ENCODE measurements at places on chromosomes 7 and 10.

GRCh38 chr7:70212281-70212680 lies 614.0 kb downstream of the AUTS2 start:
- DNase-seq: no peak

DNA sequence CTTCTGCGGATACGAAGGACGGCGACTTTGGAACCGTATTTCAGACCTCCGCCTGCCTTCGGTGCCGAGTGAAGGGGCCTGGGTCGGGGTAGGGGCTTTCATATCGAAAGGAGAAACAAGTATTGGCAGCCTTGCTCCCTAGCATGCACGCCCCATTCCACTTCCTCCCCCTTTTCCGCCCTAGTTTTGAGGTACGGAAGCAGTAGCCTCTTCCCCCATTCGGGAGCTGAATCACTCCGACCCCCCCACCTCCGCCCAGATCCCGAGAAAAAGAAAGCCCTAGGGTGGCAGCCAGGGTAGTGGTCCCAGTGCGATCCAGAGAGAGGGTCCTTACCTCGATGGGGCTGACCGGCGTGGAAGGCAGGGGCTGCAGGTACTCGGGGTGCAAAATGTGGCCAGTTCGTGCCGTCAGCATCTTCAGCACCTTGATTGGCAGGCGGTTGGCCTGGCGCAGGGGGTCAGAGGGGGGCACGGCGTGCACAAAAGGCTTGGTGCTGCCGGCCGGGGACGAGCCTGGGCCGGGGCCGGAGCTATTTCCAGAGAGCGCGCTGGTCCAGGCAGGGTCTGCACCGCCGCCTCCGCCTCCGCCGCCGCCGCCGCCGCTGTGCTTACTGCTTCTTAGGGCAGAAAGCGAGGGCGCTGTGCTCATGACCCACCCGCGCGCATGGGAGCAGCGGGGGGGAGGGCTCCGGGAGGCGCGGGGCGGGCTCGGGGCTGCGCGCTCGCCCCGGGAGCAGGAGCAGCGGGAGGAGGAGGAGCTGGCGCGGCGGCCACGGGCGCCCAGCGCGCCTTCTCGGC lies 594 bp downstream of the ZNF503 start:
- DNase-seq: no peak

DNA sequence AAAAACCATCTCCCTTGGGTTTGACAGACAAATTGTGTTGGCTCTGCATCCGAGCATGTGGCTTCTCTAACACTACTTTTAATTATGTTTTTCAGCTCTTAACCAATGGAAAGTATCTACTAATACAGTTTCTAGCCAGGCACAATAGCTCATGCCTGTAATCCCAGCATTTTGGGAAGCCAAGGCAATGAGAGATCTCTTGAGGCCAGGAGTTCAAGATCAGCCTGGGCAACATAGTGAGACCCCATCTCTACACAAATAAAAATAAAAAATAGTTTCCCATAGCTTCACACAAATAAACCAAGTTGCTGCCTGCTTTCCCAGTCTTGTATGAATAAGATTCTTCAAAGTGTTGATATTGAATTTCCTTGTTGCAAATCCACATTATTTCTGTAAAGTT lies 13.8 kb upstream of the ARHGAP12 start:
- DNase-seq: no peak

DNA sequence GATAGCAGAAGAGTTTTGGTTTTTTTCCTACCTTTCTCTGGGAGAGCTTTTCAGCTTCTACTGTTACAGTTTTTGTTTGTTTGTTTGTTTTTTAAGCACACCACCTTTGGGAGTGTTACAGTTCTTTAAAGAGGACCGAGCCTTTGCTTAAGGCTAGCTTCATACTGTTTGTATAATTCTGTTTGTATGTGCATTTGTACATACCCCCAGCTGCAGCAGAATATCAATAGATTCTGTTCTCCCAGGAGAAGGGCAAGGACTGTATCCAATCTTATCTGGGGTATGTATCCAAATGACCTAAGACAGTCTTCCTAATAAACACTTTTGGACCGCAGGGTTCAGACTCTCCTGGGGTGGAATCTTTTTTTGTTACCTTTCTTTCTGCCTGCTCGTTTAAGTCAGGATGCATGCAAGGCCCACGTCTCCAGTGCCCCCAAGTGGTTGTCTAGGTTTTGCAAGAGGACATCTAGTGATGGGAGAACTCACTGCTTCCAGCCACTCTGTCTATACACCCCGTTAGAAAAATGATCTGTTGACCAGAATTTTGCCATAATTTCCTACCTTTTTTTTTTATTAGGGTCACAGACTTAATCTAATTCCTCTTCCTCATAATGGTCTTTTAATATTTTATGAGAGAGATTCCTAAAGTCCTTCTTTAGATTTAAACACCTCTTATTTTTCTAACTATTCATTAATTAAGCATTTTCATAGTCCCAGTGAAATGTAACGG lies 23.9 kb downstream of the NRF1 start:
- peak; percentile 75 for DNase-seq

GRCh38 chr10:111600772-111601171 lies 523.9 kb downstream of the ADRA2A start:
- DNase-seq: no peak

- DNase-seq: no peak
Measured at GRCh38 chr7:2613098-2613930, 18.5 kb upstream of the TTYH3 start.

GRCh38 chr7:77697535-77697831 lies 1.2 kb downstream of the RSBN1L start:
- DNase-seq: peak; percentile 41

Measured in CD4-positive, alpha-beta T cell treated with Interleukin-6 for 4 hours (primary cell).